ENCODE measurements at places on chromosomes 11 and 22.
A peak's percentile ranks its signal among the peaks of the same experiment; 100 is the strongest.

DNA sequence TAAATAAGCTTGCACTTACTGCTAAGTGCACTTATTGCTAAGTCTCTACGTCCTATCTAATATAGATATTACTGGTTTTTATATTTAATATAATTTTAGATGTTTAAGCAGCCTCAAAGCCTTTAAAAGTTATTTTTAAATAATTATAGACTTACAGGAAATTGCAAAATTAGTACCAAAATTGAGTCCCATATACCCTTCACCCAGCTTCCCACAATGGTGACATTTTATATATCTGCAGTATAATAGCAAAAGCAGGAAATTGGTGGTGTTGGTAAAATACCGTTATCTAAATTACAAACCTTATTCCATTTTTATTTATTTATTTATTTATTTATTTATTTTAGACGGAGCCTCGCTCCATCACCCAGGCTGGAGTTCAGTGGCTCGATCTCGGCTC lies 1.9 kb upstream of the AP1B1 start:
- no peak for DNase-seq

DNA sequence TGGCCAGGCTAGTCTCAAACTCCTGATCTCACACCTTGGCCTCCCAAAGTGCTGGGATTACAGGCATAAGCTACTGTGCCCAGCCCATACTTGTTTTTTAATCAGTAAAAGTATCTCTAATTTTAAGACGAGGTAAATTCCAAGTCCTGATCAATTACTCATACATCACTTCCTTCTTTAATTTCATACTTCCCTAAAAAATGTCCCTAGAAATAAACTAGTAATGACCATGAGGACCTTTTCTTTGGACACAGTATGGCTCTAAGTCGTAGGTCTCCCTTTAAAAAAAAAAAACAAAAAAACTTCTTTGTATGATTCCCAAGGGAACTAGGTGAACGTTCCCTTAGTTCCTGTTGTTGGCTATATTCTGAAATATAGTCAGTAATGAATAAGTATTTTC lies 29.8 kb downstream of the NUP98 start:
- no peak for DNase-seq

- DNase-seq: no peak
Observed at GRCh38 chr11:4019891-4020290, 74.7 kb upstream of the RRM1 start.

- DNase-seq: no peak
Observed at GRCh38 chr11:68816251-68816776, 25.4 kb downstream of the CPT1A start.

GRCh38 chr11:15969281-15969680 lies 387.1 kb downstream of the SOX6 start:
- peak; percentile 62 for DNase-seq

DNA sequence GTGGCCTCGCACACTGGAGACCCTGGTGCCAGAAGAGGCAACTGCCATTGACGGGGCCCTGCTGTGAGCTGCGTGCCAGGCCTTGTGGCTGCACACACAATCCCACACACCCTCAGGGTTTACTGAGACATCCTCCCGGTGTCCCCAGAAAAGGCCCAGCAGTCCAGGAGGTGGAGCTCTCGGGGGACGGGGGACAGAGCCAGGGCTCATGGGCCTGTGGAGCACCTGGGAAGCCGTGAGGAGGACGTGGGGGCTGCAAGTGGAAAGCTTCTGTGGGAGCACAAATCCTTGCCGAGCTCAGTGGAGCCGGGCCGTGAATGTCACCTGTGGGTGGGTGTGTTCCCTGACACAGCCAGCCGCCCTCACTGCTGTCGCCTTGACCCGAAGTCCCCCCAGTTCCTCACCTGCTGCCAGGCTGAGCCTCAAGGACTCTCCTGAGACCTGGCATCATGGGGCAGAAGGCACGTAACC lies 609.7 kb downstream of the TBC1D22A start:
- DNase-seq: no peak

DNA sequence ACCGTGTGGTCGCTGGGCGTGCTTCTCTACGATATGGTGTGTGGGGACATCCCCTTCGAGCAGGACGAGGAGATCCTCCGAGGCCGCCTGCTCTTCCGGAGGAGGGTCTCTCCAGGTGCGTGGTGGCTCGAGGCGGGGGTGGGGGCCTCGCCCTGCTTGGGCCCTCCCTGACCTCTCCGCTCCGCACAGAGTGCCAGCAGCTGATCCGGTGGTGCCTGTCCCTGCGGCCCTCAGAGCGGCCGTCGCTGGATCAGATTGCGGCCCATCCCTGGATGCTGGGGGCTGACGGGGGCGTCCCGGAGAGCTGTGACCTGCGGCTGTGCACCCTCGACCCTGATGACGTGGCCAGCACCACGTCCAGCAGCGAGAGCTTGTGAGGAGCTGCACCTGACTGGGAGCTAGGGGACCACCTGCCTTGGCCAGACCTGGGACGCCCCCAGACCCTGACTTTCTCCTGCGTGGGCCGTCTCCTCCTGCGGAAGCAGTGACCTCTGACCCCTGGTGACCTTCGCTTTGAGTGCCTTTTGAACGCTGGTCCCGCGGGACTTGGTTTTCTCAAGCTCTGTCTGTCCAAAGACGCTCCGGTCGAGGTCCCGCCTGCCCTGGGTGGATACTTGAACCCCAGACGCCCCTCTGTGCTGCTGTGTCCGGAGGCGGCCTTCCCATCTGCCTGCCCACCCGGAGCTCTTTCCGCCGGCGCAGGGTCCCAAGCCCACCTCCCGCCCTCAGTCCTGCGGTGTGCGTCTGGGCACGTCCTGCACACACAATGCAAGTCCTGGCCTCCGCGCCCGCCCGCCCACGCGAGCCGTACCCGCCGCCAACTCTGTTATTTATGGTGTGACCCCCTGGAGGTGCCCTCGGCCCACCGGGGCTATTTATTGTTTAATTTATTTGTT lies 2.4 kb downstream of the PIM3 start:
- no peak for DNase-seq

DNA sequence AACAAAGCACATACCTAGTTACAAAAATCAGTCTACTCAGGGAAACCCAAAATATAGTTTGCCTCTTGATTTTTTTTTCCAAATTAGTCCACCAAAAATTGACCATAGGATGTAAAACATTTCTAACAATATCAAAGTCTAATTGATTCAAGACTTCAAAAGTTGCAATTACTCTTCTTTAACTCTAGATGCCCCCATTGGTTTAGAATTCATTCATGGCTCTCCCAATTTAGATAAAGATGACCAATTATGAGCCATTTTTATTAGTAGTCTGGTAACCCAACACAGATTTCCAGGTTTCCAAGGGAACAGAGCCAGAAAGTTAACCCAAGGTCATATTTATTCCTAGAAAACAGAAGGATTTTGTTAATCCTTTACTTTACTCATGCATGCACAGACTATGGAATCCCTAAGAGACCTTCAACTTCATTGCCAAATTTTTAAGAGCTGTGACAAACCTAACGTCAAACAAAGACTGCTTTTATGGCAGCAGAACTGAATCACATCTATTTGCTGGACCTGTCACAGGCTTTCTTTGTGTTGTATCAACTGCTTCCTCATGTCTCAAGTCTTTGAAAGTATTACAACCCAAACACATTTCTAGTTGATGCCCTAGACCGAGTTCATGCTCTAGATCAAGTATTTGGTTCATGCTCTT lies 55.3 kb downstream of the C22orf42 start:
- no peak for DNase-seq

- DNase-seq: no peak
Observed at GRCh38 chr11:74318241-74318932, 6.9 kb upstream of the P4HA3 start.

GRCh38 chr11:92628401-92629292 lies 340.8 kb upstream of the MTNR1B start:
- DNase-seq: no peak

DNA sequence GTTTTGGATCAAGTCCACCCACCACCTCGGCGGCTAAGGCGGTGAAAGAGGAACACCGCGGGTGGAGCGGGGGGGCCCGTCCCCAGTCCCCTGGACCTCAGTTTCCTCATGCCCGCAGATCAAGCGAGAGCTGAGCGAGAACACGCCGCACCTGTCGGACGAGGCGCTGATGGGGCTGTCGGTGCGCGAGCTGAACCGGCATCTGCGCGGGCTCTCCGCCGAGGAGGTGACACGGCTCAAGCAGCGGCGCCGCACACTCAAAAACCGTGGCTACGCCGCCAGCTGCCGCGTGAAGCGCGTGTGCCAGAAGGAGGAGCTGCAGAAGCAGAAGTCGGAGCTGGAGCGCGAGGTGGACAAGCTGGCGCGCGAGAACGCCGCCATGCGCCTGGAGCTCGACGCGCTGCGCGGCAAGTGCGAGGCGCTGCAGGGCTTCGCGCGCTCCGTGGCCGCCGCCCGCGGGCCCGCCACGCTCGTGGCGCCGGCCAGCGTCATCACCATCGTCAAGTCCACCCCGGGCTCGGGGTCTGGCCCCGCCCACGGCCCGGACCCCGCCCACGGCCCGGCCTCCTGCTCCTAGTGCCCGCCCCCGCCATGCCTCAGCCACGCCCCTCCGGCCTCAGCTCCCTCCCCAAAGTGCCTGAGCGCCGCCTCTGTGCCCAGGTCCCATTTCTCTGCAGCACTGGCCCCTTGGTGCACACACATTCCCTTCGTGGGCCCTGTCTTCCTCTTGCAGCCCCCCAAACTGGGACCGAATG lies 12.7 kb downstream of the MAFF start:
- no peak for DNase-seq

GRCh38 chr11:41522391-41522790 lies 62.9 kb upstream of the LRRC4C start:
- no peak for DNase-seq

DNA sequence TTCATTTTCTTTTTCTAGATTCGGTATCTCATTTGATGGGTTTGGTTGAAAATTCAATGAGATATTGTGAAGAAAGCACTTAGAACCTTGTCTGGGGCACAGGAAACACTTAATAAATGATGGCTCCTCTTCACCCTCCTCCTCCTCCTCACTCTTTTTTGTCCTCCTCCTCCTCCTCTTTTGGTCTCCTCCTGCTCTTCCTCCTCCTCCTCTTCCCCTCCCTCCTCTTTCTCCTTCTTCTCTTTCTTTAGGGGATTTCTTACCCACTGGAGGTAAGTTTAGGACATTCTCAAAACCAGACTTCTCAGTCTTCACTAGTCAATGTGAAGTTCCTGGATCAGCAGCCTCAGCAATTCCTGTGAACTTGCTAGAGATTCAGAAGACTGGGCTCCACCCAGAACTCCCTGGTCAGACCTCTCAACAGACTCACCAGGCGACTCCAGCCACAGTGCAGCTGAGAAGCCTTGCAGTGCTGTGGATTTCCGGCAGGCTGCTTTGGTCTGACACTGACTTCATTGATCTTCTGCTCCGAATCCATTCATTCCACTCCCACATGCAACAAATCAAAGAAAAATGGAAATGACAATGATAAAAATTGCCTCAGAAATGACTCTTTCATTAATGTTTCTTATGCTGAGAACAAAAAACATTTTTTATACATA lies 368.6 kb upstream of the B3GAT1 start:
- no peak for DNase-seq

DNA sequence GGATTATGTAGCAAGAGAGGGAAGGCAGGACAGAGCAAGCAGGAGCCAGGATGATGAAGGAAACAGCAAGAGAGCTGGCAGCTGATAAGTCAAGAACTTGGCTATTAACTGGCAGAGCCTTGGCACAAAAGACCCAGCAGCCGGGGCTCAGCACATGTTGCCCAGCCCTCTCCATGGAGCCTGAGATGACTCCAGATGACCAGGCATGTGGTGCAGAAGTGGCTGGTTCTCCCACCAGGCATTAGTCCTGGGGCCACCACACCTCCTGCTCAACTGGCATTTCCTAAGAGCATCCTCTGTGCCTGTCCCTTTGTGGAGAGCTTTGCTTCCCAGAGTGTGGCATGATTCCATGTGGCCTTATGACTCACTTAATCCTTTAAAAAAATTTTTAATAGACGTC lies 522.6 kb downstream of the MN1 start:
- DNase-seq: no peak

DNA sequence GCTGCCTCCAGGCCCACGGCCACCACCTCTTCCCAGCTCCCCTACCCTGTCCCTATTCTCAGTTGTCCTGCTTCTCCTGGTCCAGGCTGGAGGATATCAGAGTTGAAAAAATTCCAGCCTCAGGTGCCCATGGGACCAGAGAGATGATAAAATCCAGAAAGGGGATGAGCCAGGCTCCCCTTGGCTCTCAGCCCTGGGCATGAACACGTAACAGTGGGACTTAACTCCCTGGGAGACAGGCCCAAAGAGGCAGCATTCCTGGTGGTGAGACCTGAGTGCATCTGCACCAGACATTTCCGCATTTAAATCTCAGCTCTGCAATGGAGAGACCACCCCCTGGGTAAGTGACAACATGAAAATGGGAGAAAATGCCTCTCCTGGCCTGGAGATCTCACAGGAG lies 10.4 kb upstream of the SLC39A13 start:
- no peak for DNase-seq

DNA sequence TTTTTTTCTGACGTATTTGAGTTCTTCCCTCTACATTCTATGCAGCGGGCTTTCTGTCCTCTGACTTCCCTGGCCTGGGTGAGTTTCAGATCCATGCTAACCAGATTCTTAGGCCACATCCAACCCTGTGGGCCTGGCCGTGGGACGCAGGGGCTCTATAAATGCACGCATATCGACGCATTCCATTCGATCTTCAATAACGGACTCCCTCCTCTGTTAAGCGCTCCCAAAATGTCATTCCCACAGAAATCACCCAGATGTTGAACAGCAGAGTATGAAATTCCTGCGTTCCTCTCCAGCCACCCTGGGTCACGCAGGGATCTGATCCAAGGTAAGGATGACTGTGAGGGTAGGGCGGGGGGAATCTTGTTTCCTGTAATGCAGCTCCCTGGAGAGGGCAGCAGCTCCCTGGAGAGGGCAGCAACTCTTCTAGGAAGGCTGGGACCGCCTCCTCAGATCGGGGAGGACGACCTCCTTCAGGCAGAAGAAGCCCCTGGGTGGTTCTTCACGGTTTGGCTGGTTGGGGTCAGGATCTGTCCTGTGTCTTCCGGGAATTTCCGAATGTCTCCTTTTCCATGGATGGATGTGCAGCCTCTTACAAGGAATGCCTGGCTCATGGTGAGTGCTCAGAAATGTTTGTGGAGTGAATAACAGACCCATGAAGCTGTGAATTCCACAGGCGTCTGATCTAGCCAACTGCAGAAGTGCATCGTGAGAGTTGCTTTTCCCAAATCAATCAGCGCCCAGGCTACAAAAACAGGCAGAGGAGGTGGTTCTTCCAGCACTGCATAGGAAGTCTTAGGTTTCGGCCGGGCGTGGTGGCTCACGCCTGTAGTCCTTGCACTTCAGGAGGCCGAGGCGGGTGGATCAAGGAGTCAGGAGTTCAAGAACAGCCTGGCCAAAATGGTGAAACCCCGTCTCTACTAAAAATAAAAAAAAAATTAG lies 12.2 kb downstream of the MRGPRD start:
- no peak for DNase-seq

Data from ACHN (cell line).